Activated T-helper 17 cell treated with anti-CD3 and anti-CD28 coated beads, Interleukin-2, amount 50 U/mL, for 72 hours (primary cell): ENCODE measurements at places on chromosomes 5 and 9. TPM values are rescaled to one million over a fixed set of nuclear protein-coding genes. Genes with fewer than 3 reads are reported as not detected.

DNA sequence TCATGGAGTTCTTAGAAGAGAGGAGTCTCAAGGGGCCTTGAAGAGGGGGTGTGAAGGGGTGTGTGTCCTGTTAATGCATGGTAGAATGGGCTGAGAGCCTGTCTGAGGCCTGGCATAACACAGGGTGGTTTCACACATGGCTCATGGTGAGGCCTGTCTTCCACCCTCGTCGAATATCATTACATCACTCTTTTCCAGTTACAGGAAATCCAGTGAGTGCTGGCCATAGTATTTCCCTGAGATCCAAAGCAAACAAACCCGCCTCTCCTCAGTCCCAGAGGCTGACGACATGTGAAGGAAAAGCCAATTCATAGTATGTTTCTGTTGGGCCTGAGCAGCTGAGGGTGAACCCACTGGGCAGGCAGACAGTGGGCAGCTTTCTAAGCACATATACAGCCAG is 159.4 kb upstream of the NR3C1 start:
- no peak for ATAC-seq

DNA sequence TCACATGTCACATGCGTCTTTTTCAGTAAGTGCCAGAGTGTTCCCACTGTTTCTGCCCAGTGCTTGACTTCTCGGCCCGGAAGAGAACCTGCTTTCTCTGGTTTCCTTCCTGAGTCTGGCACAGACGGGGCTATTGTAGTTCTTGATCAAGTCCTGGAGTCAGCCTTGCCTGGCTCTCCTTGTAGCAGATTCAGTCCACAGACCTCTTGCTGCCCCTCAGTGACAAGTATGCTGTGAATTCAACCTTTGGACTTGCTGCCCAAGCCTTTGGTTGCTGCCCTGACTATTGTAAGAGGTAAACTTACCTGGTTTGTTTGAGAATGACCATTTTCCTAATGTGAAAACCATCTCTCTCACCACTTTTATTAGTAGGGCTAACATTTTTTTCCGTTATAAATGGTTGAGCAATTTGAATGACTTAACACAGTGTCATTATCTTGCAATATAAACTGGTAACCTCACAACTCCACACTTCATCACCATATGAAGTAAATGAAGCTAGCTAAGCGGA is 24.7 kb downstream of the ZBTB34 start:
- ATAC-seq: no peak

- ATAC-seq: peak; percentile 58
These were observed 11.4 kb upstream of the ASS1 start for GRCh38 chr9:130433168-130433946.

DNA sequence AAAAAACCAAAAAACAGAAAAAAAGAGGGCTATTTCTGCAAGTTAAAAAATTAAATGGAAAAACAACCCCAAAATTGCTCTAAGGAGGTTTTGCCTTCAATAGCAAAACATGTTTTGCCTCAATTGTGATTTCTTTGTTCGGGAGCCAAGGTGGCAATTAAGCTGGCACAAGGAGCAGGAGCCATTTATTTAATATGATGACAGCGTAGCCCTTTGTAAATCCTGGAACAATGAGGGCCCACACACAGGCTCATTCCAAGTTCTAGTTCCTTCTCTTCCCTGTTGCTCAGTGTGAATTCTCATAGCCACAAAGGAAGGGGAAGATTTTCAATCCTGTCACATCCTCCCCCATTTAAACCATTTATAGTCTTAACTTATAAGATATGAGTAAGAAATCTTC is 353.2 kb downstream of the PDE4D start:
- no peak for ATAC-seq

GRCh38 chr5:18113721-18114120 is 479.5 kb downstream of the TAF11L14 start:
- ATAC-seq: no peak

DNA sequence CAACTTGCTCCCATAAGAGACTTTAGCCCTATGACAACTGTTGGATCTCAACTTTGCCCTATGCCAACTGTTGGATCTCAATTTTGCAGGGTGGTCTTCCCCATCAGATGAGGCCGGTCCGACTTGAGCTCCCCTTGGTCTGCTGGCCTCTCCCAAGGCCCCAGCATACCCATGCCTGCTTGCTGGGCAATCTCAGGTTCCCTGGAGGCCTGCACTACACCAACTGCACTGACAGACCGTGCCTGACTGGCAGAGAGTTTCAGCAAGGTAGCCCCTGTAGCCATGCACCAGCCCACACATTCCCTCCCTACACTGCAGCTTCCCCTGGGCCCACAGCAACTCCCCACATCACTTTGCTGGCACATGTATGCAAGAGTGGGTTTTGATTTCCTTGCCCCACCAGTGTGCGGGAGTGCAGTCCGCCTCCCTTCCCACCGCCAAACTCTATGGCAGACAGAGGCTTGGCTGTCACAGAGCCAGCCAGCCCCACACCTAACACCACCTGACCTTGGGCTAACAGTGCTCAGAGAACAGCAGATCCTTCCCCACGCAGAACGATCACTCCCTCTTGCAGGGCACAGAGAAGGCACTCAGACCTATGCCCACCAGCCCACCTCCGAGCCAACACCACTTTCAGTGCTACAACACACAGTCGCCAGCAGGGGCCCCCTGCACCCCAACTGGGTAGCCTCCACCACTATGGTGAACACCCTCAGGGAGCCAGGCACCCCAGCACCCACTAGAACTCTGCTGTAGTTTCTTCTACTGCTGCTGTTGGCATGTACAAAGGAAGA is 279.9 kb upstream of the COX7C start:
- no peak for ATAC-seq

- no peak for ATAC-seq
These were observed 52.6 kb downstream of the LMX1B start for GRCh38 chr9:126666155-126666803.

GRCh38 chr5:151740958-151741373 is 17.5 kb downstream of the ATOX1 start:
- ATAC-seq: no peak

DNA sequence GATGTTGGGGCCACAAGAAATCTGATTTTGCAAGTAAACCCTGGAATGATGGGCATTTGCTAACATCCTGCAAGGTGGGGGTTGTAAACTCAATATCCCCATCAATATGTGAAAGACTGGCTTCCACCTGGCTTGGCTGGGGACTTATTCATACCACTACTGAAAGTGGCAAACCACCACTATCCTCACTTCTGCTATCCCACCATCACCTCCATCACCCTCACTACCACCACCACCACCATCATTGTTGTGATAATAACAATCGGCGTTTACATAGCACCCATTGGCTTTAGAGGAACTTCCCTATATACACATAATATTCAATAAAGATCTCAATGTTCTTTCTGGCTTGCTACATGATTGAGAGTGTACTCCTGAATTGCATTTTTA is 224.7 kb upstream of the DAP start:
- no peak for ATAC-seq

DNA sequence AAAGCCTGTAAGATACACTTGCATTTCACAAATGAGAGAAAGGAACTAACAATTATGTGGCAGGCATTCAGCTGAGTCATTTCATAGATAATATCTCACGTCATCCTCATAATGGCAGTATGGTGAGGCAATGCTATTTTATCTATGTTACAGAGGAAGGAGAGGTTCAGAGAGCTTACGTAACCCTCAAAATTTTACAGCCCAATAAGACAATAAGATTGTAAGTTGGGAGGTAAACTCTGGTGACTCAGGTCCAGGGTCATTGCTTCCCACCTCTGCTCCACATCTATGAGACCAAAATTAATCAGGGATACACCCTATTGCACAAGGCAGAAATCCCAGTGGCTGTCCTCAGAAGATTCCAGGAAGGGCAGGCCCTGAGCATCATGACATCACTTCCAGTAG is 309.7 kb downstream of the NSG2 start:
- no peak for ATAC-seq

DNA sequence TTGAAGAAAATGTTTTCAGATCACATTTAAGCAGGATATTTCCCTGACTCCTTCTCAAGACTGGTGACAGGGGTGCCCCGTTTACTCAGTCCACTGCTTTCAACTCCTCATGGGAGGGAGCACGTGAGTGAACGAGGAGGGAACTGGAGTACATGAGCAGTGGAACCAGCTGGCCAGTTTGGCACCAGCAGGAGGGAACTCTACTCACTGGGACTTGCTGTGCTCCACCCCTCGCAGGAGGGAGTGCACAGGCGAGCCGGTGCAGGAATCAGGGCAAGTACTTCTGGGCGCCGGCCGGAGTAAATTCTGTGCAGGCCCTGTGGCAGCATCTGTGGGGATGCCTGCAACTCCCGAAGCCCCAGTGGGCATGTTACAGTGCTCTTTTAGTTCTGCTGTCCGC is 1941.1 kb upstream of the C9orf72 start:
- ATAC-seq: no peak

- ATAC-seq: peak; percentile 67
These were observed 723 bp downstream of the PPP1R26 start for GRCh38 chr9:135480071-135480939.

GRCh38 chr9:4887556-4887955 is 94.8 kb downstream of the RCL1 start:
- ATAC-seq: no peak

- peak; percentile 35 for ATAC-seq
These were observed 10.7 kb upstream of the UBAC1 start for GRCh38 chr9:135971892-135972291.

DNA sequence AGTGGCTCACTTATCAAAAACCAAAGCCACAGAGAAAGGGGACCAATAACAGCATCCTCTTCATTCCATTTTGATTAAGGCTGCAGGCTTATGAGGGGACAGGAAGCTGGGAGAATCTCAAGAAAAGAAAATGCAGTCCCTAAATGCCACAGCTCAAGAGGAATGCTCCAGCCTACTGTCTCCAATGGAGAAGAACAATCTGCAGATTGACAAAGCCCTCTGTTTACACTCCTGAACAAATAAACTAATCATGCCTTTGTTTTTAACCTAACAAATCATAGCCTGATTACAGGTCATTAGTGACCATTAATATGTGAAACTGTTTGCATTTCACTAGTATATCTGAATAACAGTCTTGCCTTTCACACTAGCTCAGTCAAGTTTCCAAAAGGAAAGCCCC is 26.5 kb downstream of the PPP2R2B start:
- no peak for ATAC-seq

GRCh38 chr5:24623624-24624023 is 21.2 kb downstream of the CDH10 start:
- ATAC-seq: no peak

DNA sequence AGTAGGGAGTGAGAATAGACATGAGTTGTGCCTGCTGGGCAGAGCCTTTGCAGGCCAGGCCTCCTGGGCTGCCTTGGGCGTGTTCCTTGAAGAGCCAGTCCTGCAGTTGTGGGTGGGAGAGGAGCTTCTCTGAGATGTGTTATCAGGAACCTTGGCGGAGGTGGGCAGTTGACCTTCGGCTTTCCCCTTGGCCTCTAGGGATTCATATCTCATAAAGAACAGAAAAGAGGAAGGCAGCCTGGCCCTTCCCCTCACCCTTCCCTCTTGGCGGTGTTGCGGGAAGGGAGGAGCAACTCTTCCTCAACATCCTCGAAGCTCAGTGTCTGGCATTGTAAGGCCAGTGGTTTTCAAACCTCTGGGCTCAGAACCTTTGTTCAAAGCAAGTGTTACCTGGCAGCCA is 59.2 kb downstream of the DAPK1 start:
- ATAC-seq: no peak

- ATAC-seq: no peak
These were observed 22.0 kb downstream of the FREM1 start for GRCh38 chr9:14888272-14888671.

GRCh38 chr5:54148067-54148845 is 162.1 kb downstream of the ARL15 start:
- ATAC-seq: no peak

- ATAC-seq: no peak
These were observed 545.2 kb downstream of the CSNK1G3 start for GRCh38 chr5:124056991-124057723.

GRCh38 chr5:76716456-76717157 is 681 bp downstream of the F2R start:
- no peak for ATAC-seq

DNA sequence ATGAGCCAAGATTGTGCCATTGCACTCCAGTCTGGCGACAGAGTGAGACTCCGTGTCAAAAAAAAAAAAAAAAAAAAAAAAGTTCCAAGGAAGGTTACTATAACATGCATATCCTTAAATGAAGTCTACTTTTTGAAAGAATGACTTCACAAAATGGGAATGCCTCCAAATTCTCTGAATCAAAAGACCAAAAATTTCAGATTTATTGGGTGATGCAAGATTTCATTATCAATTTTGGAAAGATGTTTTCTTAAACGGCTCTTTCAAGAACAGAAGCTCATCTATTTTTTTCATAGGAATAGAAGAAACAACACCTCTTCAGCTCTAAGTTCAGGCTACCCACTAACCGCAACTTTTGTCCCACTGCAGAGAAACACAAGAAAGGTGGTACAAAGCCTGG is 69.9 kb downstream of the AUH start:
- no peak for ATAC-seq

DNA sequence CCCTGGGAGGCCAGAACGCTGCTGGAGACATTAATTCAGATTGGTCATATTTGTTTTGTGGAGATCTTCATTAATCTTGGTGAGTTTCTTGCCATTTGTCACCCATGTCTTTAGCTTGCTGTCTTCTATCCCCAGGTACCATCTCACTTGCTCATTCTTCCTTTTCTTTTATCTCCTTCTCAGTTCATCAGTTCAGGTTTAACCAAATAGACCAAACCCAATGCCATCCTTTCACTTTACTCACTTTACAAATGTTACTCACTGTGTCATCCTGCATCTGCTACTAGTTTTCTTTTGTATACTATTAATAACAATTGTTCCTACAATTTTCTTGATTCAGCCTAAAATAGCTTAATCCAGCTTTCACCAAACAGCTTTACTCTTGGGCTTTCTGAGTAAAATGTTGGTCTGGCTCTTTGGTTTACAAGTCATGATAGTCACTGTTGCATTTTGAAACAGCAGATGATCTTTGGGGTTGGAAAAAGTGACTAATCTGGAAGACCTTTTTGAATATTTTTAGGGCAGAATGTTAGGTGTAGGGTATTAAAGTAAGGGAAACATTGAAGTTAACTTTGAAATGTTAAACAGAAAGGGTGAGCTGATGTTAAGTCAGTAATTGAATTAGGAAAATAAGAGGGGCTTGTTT is 246.9 kb downstream of the ZSWIM6 start:
- ATAC-seq: peak; percentile 82

DNA sequence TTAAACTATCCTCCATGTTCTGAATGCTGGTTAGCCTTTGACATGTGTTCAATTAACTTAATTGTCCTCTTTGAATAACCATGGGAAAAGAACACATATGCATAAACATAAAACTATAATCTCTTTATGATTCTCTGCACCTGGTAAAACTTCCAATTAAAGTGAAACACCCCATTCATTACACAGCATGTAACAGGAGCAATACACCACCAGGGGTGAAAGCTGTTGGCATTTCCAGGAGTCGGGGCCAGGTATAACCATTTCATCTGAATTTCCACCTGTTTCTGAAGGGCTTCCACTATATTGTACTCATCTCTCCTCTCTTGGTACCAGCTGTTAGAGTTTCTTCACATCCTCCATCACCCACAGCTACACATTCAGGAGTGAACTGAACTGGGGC is 303.8 kb downstream of the EDIL3 start:
- ATAC-seq: no peak

- no peak for ATAC-seq
These were observed 97.5 kb downstream of the MLLT3 start for GRCh38 chr9:20524776-20525175.

PCDHB2 gene
- 0.24 TPM for total RNA-seq

TNFSF15 gene
- not detected for total RNA-seq

NR2F1-AS1 gene
- total RNA-seq: not detected

ENTREP1 gene
- not detected for total RNA-seq

TMC1 gene
- 0.41 TPM for total RNA-seq

PCDHGB5 gene
- total RNA-seq: 0.24 TPM

MRPL22 gene
- 92.0 TPM for total RNA-seq
